ENCODE measurements at places on chromosomes 1 and 21.

DNA sequence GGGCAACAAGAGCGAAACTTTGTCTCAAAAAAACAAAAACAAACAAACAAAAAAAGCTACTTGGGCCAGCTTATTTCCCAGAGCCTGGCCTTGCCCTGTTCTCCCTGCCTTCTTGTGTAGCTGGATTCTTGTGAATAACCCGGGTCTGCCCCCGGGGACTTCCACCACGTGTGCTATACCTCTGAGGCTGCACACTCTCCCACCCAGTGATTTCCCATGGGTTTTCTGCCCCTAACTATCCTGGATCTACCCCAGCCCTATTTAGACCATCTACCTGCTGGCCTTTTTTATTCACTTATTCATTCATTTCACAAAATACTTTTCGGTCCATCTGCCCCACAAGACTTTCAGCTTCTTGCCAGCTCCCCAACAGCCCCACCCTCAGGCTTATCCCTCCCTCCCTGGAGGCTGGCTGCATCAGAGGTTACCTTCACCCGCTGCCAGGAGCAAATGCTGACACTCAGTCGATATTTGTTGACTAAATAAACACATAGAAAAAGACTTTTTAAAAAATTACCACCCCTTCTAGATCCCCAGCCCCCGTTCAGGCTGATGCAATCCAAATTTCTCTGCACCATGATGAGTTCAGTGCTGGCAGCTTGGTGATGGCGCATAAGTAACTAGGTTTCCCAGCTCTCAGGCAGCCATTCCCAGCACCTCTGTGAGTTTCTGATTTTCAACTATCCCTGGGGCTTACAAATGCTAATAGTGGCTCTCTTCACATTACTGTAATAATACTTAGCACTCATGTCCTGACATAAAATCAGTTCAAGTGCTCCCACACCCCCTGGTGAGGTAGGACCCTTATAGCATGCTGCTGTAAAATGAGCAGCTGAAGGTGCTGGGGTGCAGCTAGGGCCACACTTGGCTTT, 30.7 kb upstream of the TARBP1 start:
- DNase-seq = no peak

DNA sequence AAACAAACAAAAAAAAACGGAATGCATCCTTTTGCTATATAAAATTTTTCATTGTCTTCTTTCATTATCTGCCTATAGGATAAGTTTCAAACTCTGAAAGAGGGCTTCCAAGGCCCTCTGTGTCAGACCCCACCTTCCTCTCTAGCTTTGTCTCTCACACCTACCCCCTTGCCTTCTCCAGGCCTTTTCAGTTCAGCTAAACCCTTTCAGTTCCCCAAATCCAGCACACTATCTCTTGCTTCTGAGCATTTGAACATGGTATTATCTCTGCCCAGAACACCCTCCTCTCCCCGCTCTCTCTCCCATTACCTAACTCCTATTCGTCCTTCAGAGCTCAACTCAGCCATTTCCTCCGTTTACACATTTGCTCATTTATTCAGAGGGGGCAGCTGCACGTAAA, 35.7 kb downstream of the C1orf216 start:
- DNase-seq = no peak

GRCh38 chr1:244349103-244349531, 102.6 kb downstream of the ADSS2 start:
- no peak for DNase-seq

GRCh38 chr1:89535537-89535936, 10.9 kb downstream of the LRRC8B start:
- DNase-seq = no peak

DNA sequence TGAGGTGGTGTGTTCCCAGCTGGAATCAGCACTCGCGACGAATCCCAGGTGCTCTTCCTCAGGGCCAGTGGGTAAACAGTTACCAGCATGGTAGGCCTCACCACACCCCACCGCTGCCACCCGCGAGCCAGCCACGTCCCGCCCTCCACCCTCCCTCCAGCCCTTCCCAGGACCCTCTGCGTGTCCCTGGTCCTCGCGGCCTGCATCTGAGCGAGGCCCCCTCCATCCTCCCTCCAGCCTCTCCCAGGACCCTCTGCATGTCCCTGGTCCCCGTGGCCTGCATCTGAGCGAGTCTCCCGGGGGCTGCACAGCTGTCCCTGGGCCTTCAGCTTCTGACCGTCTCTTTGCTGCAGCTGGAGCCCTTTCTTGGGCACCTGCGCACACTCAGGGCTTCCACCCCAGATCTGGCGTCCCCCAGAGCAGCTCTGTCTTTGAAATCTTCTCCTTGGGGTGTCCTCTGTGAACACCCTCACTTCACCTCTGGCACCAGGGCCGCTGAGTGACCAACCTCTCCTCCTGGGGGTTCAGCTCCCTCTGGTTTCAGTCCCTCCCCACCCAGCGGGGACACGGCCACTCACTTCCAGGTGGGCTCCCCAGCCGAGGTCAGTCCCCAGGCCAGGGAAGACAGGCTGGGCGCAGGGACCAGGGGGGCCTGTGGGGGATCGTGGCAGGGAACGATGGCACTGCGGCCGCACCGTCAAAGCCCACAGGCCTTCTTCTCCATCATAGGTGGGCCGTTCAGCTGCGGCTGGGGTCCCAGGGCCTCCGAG, 57.8 kb upstream of the COL6A2 start:
- DNase-seq = no peak

DNA sequence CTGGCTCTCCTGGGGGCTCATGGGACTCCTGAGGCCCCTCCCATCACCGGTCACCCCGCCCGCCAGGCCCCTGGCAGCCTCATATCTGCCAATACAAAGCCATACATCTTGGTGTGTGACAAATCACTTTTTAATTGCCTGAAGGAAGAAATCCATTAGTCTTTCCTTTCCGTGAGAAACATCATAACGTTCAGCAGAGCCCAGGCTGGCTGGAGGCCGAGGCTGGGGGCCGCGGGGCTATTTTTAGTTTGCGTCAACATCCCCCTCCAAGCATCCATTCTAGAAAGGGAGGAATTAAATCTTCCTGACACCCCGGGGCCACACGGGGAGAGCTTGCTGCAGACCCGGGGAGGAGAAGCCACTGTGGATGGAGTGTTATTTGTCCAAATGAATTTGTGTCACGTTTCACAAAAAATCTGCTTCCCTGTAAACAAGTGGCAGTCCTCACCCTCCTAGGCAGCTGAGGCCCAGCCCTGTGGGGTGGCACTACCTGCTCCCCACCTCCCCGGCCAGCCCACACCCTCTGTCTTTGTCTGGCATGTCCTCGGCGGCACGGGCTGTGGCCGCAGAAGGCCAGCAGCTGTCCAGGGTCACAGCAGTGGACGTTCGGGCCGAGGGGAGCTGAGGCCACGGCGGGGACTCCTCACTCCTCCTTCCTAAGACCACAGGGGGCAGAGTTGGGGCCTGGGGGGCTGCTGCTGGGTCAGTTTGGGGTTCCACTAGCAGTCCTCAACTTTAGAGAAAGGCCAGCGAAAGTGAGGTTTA, 236.9 kb upstream of the VAMP3 start:
- DNase-seq = no peak
